Activated CD8-positive, alpha-beta T cell treated with anti-CD3 and anti-CD28 coated beads for 36 hours (primary cell): ENCODE measurements at places on chromosomes 2 and 18.
A peak's percentile ranks its signal among the peaks of the same experiment; 100 is the strongest.

- no peak for DNase-seq
Measured at GRCh38 chr18:59768409-59768808, 71.2 kb upstream of the CCBE1 start.

DNA sequence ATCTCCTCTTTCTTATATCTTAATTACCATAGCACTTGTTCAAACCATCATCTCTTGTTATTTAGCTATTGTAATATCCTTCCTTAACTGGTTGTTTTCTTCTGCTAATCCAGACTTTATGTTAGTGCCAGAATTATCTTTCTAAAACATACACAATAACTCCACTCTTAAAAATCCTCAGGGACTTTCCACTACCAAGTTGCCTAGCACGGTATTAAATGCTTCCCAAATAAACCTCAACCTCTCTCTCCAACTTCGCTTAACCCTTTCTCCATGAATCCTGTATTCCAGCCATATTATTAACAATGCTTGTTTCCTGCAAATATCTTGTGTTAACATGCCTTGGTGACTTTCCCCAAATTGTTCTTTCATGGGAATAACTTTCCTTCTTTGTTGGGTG, 84.5 kb downstream of the FAM228A start:
- no peak for DNase-seq

DNA sequence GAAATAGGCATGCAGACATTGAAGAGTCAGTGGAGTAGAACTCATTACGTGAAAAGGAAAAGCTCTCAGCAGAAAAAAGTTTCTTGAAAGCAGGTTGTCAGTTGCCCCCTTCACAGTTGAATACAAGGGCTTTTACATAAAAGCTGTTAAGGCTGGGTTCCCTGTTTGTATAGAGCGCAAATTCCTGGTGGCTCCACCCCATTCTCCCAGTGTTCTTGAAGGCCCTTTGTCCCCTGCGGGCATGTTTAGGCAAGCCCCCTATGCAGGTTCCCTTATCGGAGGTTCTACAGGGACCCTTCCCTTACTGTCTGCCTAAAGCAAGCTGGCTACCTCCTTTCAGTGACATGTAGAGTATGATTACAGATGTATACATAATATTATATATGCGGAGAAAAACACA, 497.2 kb upstream of the SYT4 start:
- no peak for DNase-seq

- DNase-seq = peak; percentile 6
Measured at GRCh38 chr18:49656073-49656692, 94.3 kb downstream of the LIPG start.
